ENCODE measurements at places on chromosomes 13 and 19.

- DNase-seq, result no peak
These were observed 364.2 kb downstream of the IRS2 start for GRCh38 chr13:109422161-109422560.

DNA sequence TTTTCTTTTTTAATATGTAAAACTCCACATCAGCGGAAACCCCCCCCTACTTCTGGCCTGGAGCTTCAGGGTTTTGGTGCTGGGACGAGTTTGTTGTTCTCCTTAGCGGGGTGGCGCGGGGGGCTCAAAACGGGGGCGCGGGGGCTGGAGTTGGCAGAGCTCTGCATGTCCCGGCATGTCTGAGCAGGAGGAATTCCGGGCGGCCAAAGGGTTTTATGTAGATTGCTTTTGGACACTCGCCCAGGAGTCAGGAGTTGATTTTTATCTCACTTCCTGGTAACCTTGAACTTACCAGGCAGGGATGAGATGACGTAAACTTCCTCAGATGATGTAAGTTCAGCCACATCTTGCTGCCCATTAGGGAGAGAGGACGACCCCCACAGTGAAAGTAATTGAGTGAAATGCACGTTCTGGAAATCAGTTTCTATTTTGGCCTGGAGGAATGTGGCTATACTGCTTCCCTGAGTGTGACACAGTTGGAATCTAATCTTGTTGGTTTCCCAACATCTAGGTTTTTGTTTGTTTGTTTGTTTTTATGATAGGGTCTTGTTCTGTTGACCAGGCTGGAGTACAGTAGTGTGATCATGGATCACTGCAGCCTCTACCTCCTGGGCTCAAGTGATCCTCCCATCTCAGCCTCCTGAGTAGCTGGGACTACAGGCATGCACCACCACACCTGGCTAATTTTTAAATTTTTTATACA, 21.0 kb upstream of the GDF15 start:
- DNase-seq, result peak; percentile 81

- DNase-seq, result no peak
These were observed 107.9 kb downstream of the GGACT start for GRCh38 chr13:100480676-100481075.

GRCh38 chr19:12913851-12914690, 5.0 kb downstream of the SYCE2 start:
- DNase-seq, result no peak

GRCh38 chr13:75372517-75372916, 109.5 kb downstream of the TBC1D4 start:
- DNase-seq, result peak; percentile 3

- no peak for DNase-seq
These were observed 634 bp upstream of the DIAPH3 start for GRCh38 chr13:60164234-60164889.

DNA sequence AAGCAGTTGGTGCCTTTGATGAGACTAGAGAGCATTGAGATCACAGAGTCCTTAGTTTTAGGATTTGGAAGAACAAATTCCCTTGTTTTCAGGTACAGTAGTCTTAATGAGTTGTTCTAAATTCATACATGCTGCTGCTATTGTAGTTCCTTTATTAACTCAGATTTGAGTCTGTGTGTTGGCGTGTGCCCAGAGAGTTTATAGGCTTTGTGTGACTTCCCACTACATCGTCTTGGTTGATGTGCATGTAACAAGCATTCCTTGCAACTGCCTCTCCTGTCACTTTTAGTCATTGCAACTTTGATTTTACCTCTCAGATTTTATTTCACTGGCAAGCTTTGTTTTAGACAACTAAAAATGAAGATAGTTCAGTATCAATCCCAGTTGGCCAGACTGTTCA, 135.5 kb downstream of the ZAR1L start:
- DNase-seq, result no peak

DNA sequence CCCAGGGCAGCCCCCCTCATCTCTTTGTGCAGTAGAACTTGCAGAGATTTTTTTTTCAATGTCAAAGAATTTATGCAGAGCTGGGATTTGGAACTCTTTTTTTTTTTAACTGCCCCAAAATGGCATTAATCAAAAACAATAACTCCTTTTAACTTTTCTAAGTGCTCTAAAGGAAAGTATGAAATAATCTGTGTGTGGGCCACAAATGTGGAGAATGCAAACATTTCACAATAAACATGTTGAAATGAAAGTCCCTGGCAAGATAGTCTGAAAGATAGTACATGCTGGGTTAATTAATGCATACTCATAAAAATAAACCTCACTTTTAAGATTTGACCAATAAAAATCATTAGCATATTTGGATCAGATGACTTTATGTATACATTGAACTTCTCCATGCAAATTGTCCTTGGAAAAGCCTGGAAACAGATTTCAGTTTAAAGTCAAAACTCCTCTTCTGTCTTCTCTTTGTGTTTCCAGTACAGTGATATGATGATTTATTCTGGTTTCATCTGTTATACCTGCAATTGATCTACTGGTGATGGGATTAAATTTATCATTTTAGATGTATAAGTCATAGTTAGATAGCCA, 30.5 kb upstream of the ZNF536 start:
- no peak for DNase-seq

DNA sequence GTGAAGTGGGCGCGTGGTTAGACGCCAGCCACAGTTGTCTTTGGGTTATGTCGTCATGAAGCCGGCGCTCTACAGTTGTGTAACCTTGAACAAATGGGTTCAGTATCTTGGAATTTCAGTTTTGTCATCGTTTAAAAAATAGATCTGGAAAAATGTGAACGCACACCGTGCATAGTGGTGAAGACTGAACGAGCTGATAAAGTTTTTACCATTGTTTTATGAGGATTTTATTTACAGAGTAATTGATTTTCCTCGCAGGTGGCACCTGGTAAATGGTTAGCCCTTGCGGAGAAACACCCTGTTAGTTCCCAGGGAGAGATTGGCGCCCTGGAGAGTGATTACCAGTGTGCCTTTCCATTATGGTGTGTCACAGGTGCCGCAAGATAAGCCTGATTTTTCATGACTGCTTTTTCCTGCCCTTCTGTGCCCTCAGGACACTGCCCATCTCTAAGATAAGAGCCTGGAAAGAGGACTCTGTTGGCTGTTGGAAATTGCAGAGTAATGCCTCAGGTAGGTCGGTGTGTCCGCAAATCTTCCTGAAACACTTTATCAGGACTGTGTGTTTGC, 577 bp downstream of the ZNF181 start:
- DNase-seq, result no peak

- no peak for DNase-seq
These were observed 194.3 kb downstream of the TEX29 start for GRCh38 chr13:111514610-111515306.
